ENCODE measurements at places on chromosomes 4 and X.

DNA sequence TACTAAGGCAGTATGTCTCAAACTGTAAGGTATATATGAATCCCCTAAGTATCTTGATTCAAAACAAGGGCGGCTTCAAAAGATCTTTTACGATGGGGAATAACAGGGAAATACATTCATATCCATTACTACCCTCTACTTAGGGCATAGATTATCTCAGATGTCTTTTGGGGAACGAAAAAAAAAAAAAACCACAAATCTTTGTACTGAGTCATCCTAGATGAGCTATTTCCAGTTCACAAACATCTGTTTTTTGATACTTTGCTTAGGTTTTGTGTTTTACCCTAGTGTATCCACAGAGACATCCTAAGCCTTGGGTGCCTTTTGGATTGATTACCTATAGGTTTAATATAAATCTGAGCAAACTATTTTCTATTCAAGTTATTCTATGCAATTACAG, 457.2 kb downstream of the NLGN4X start:
- DNase-seq = no peak

- DNase-seq = peak; percentile 79
These were observed 691 bp upstream of the IGFBP7 start for GRCh38 chr4:57110640-57111511.

GRCh38 chr4:69910016-69910782, 20.7 kb upstream of the CSN1S1 start:
- DNase-seq = no peak

GRCh38 chrX:32483534-32484136, 727.7 kb downstream of the DMD start:
- no peak for DNase-seq

- no peak for DNase-seq
These were observed 138.8 kb downstream of the AREG start for GRCh38 chr4:74583757-74584156.

- DNase-seq = peak; percentile 62
These were observed 60.2 kb upstream of the VCX3B start for GRCh38 chrX:8404471-8404870.

Measured in tibial artery (tissue), 4 donors.